ENCODE measurements at places on chromosomes 2 and 18.

- no peak for DNase-seq
Observed at GRCh38 chr2:23478087-23478932, 93.3 kb downstream of the KLHL29 start.

GRCh38 chr2:104793966-104794365 is 59.9 kb upstream of the POU3F3 start:
- no peak for DNase-seq

GRCh38 chr2:182133195-182133891 is 147.7 kb downstream of the PPP1R1C start:
- DNase-seq: no peak

DNA sequence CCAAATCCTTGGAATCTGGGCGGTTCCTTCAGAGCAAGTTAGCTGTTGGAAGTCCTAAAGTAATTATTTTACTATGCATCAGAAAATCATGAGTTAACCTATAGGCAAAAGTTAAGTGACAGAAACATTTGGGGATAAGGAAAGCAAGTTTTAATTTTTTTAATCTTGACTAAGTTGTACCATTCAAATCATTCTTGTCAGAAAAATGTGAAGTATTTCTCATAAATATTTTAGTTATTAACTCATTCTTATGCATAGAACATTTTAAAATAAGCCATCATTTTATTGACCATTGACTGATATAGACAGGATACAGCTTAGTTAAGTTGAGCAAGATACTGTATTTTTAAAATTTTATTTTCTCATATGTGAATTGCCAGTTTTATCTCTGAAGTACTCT is 98.2 kb upstream of the FOSL2 start:
- no peak for DNase-seq

- no peak for DNase-seq
Observed at GRCh38 chr2:44097322-44097907, 71.3 kb upstream of the PPM1B start.

DNA sequence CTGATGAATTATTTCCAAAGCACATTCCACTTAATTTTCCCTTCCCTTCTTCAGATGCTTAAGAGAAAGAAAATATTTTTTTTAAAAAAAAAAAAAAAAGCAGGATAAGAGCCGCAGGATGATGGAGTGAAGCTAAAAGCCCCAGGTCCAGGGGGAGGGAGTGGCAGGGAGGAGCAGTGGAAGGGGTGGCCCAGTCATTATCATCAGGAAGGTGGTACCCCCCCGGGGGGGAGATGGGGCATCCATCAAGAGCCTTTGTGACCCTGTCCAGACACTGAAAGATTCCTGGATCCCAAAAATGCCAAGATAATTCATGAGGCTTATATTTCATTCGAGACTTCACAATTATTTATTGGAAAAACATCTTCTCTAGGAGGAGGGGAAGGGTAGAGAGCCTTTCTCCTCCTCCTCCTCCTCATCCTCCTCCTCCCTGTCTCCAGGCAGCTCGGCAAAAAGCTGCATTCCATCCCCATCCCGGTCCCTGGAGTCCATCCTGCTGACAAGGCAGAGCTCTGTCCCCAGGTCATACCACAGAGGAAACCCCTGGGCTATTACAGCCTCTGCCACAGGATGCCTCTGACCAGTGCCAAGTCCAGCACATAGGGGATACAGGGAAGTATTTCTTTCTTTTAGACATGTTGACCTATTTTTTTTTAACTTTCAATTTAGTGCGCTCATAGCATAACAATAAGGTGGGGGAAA is 125.3 kb downstream of the TWIST2 start:
- no peak for DNase-seq
